ENCODE measurements at places on chromosomes 2 and 18.

- DNase-seq: peak; percentile 35
These were observed 140.4 kb downstream of the RBMS1 start for GRCh38 chr2:160353166-160353565.

DNA sequence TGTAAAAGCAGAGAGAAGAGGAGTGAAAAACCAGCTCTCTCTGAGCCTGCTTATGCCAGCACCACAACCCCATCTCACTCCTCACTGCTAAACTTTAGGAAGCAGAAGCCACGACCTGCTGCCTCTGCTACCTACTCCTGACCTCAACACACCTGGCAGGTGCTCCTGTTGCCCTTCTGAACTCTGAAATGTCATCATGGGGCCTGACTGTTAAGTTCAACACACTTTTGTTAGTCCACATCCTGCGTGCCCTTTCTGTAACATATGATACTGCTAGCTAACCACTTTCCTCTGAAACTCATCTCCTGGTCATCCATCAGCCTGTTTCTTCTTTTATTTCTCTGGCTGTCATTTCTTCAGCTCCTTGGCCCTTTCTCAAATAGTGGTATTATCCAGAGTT is 118.1 kb downstream of the EPB41L3 start:
- no peak for DNase-seq

DNA sequence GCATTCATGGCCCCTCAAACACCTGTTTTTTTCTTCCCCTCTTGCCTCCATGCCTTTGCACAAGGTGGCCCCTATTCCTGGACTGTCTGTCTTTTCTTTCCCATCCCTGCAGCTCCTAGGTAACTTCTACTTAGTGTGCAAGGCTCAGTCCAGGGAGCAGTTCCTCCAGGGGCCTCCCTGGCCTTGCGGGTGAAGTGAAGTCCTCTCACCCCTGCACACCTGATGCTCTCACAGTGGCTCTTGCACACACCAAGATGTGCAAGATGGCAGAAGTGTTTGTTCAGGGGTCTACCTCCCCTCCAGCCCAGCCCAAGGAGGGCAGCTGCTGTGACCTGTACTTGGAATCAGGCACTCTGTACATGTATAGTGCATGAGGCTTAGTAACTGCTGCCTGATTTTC is 236.8 kb upstream of the HS6ST1 start:
- DNase-seq: no peak

GRCh38 chr18:2425426-2426317 is 145.6 kb downstream of the METTL4 start:
- peak; percentile 36 for DNase-seq

- DNase-seq: no peak
These were observed 15.1 kb upstream of the CYP27C1 start for GRCh38 chr2:127235082-127235702.
